Ecto neural progenitor cell (in vitro differentiated cells): ENCODE measurements at places on chromosomes 3 and 15.

GRCh38 chr3:190701096-190701532 lies 161.4 kb downstream of the GMNC start:
- DNase-seq, result peak; percentile 44

- DNase-seq, result peak; percentile 92
These were observed at the start of gene MEIS2 for GRCh38 chr15:37100109-37100965. Gene MEIS2, minus strand, starts transcription at chr15:37100549. Its CDS starts 1,083 bp downstream, at chr15:37099466.

DNA sequence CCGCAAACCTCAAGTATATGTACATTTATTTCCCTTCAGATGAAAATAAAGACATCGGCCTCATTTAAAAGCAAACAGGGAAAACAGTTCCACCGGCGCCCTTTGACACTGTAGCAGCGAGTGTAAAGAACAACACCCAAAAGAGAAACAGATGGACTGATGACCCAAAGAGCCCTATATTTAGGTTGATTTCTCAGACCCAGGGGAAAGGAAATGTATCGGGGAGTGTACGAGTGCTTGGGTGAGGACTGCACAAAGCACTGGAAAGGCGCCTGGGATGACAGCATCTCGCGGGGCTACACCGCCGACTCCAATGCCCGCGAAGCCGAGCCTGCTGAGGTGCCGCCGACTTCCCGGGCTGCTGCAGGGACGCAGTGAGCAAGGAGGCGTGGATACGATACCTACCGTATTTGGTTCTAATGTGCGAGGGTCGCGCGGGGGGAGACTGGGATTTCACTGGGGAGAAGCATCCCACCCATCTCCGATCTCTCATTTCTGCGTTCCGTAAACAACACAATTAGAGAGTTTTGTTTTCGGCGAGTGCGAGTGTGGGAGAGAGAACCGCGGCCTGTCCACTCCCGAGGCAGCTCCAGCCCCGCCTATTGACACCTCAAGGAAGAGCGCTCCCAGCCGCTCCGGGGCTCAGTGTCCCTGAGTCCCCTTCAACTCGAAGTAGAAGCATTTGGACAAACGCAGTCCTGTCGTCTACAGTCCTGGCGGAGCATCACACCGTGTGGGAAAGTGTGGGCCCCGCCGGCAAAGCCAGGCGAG lies 2.0 kb downstream of the MECOM start:
- DNase-seq, result peak; percentile 75

DNA sequence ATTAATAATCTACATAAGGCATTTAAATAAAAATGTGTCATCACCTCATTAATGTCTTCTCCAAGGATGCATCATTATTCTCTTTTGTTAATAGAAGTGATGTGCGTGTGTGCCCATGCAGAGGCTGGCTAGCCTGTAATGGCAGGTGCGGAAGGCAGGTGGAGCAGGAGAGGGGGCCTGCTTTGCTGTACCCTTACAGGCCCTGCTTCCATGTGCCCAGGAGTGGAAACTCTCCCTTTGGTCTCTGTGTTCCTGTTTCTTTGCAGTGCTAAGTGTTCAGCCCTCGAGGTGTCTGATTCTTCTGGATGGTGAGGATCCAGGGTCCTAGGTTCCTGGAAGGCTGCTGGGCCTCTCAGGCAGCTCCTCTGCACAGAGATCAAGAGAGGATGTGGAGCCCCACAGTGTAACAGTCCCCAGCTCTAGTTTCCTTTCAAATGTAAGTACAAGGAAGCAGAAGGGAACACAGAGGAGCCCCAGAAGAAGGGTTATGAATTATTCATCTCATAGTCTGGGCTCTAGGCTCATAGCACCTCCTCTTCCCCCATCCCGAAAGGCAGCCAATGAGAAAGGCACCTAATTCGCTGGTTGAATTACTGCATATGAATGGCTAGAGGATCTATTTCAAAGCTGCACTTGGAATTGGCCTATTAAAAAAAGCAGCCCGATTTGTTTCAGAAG lies 39.2 kb upstream of the AGBL1 start:
- no peak for DNase-seq

- no peak for DNase-seq
These were observed 35.8 kb upstream of the ATP13A3 start for GRCh38 chr3:194522579-194523046.

- no peak for DNase-seq
These were observed 109.5 kb downstream of the SSR3 start for GRCh38 chr3:156445117-156446090.

GRCh38 chr3:99850608-99851007 lies 32.9 kb downstream of the CMSS1 start:
- DNase-seq, result no peak

DNA sequence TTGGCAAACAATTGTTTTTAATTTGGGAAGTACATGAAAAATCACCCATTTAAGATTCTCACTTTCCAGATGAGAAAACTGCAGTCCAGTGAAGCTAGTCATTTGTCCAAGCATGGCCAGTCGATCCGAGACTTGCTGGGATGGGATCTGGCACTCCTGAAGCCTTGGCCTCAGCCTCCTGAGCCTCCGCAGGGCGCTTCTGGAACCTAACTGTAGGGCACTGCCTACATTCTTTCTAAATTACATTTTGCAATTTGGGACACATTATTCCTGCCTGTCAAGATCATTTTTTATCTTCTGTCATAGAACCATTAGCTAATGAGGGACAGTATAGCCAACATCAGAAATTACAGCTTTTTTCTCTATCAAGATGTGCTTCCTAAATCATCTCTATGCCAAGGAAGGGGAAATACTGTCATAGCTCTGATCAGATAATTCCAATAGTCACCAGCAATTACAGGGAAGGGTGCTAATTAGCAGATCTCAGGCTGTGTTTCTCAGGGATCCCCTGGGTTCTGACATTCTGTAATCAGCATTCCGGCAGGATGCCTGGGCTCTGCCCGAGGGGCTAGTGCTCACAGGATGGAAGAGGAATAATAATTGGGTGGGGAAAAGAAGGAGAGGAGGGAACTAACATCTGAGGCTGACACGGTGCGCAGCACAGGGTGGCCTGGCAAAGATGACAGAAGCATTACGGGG lies 28.3 kb downstream of the ANAPC13 start:
- DNase-seq, result no peak

- no peak for DNase-seq
These were observed 300.5 kb upstream of the ARL6 start for GRCh38 chr3:97464035-97464434.
